ENCODE measurements at places on chromosomes 5 and 9. TPM values are rescaled to one million over a fixed set of nuclear protein-coding genes. Genes with fewer than 3 reads are reported as not detected.

DNA sequence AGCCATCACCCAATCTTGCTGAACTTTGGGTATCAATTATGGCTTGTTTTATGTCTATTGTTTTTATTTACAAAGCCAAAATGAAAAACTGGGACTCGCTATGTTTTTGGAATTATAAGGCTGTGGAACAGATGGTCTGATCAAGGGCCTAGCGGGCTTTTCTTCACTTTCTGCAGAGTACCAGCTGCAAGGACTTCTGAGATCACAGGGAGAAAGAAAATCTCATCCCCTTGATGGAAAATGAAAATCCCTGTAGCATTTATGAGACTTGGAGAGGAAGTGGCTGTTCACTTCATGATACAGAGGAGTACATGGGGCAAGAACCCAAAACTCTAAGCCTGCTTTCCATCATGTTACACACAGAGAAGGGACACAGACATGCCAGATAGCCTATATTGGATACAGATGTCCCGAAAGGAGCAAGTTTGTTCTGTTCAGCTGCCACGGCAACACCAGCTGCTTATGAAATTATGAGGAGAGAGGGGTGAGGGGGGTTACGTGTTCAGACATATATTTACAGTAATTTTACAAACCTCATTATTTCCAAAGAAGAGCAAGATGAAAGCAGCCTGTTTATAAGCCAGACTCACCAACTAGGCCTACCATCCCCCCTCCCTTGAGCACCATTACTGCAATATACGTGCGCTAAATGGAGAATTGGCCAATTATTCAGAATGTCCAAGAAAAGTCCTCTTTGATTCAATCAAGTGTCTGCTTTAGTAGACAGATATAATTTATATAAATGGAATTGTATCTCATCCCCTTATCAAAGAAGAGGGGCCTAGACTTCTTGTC is 220.0 kb downstream of the MARCHF11 start:
- no peaks in the 10 kb centered on the region for H3K36me3 ChIP-seq
- H3K27ac ChIP-seq: no peak overlapping the region
- H3K4me3 ChIP-seq: no peak overlapping the region
- H3K4me1 ChIP-seq: no peaks in the 10 kb centered on the region
- no peaks in the 10 kb centered on the region for H3K27me3 ChIP-seq

GRCh38 chr5:96876292-96876850 is at the start of gene ERAP2:
ERAP2 (plus strand) TSS chr5:96876500; CDS start chr5:96879686, 3,186 bp downstream.
- H3K27me3 ChIP-seq: no peaks in the 10 kb centered on the region
- H3K27ac ChIP-seq: peak within 1 kb of the TSS; percentile 94
- peaks cover 16% of the 10 kb centered on the region for H3K36me3 ChIP-seq
- H3K4me1 ChIP-seq: peaks cover 71% of the 10 kb centered on the region
- peak; percentile 29 for DNase-seq

- no peak overlapping the region for H3K27ac ChIP-seq
- H3K36me3 ChIP-seq: no peaks in the 10 kb centered on the region
- H3K27me3 ChIP-seq: peaks cover 5% of the 10 kb centered on the region
- H3K4me3 ChIP-seq: no peak overlapping the region
- DNase-seq: no peak
Measured at GRCh38 chr9:84166891-84167290, 173.7 kb downstream of the SLC28A3 start.

The UBE2QL1 gene
- total RNA-seq: 0.19 TPM

The PCDHGB6 gene
- total RNA-seq: not detected

The BNC2 gene
- total RNA-seq: 0.32 TPM

Measured in activated T-cell treated with anti-CD3 and anti-CD28 coated beads, Interleukin-2, amount 50 U/mL, for 72 hours (primary cell).